ENCODE measurements at places on chromosomes 5 and 9.

DNA sequence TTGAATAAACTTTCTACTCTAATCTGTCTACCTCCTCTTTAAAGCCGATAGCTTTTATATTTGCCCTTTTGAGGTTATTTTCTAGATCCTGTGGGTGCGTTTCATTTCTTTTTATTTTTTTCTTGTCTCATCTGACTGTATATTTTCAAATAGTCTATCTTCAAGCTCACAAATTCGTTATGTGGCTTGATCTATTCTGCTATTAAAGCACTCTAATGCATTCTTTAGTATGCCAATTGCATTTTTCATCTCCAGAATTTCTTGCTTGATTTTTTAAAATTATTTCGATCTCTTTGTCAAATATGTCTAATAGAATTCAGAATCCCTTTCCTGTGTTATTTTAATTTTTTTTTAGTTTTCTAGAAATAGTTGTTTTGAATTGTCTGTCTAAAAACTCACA is 172.4 kb downstream of the CYLC2 start:
- no peak for DNase-seq

- DNase-seq = no peak
These were observed 5.7 kb downstream of the NAIF1 start for GRCh38 chr9:128061275-128061960.

- DNase-seq = no peak
These were observed 29.6 kb downstream of the ERAP2 start for GRCh38 chr5:96905864-96906263.

DNA sequence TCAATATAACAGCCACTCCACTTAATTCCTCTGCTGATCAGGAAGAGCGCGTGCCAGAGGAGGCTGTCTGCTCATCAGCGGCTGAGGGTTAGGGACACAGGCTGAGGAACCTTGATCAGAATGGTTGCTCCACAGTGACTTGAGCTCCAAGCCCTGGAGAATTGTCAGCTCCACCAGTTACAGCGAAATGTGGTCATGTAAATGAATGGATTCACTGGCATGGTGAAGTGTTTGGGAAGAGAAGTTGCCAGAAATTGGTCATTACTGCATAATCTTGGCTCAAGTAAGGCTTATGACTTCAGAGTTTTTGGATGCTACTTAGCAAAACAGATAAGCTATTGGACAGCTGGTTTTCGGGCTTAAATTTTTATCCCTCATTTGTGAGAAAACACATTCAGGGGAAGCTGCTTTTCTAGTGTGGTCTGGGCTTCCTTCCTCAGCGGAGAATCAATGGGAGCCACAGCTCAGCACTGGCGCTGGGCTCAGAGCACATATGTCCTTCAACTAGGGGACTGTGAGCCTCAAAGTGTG is 65.0 kb downstream of the PRRT1B start:
- DNase-seq = no peak

DNA sequence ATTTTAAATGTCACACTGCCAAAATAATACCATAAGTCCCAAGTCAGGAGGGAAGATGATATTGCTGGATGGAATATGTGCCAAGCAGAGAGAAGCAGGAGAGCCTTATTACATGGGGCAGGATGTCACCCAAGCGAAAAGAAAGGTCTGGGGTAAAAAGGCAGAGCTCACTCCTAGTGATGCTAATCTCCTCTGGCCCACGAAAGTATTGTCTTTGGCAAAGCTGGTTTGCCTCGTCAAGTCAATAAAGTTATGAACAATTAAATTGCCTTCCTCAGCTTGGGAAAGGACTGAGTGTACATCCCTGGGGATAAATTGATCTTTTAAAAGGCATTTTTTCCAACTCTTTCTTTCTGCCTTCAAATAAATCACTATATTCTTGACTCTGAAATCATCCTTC is 220.6 kb downstream of the DMAC1 start:
- DNase-seq = no peak

- no peak for DNase-seq
These were observed 28.7 kb downstream of the NEK6 start for GRCh38 chr9:124286292-124286931.

GRCh38 chr5:9269014-9269413 is 276.9 kb downstream of the SEMA5A start:
- DNase-seq = no peak

- DNase-seq = no peak
These were observed 99.5 kb downstream of the LHFPL2 start for GRCh38 chr5:78549043-78549442.

All from iPS-NIHi11 (cell line).